HS-5 (cell line): ENCODE measurements at places on chromosomes 13 and 19.

DNA sequence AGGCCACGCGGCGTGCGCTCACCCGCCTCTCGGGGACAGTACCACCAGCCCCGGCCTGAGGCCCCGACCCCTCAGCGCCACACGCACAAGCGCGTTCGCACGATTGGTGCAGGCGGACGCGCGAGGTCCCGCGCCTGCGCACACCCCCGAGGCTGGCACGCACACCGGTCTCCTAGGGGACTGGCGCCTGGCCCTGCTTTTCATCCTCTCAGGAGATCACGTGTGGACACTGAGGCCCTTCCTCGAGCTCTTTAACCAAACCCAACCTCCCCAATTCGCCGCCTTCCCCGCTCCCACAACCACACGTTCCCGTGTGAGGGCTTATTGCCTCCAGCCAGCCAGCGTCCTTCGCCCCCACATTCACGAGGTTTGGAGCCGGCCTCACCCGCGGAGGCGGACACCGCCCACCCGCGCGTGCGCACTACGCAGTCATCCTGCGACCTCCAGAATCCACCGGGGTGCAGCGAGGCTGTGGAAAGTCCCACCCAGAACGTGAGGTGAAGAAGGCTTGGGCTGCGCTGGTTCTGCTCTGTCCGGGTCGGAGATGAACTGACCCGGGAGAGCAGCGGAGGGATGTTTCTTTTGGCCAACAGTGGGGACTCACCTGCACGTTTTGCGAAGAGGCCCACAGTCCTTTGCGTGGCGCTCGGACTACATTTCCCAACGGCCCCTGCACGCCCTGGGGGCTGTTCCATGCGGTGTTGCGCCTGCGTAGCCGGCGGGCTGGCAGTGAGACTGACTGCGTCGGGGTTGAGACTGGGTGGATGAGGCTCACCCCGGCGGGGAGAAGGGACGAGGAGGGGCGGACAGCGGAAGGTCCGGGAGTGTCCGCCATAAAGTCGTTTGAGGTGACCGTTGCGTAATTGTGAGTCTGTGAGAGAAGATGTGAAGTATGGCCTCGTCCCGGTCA is 539 bp upstream of the ZNF667 start:
- DNase-seq, result peak; percentile 83

DNA sequence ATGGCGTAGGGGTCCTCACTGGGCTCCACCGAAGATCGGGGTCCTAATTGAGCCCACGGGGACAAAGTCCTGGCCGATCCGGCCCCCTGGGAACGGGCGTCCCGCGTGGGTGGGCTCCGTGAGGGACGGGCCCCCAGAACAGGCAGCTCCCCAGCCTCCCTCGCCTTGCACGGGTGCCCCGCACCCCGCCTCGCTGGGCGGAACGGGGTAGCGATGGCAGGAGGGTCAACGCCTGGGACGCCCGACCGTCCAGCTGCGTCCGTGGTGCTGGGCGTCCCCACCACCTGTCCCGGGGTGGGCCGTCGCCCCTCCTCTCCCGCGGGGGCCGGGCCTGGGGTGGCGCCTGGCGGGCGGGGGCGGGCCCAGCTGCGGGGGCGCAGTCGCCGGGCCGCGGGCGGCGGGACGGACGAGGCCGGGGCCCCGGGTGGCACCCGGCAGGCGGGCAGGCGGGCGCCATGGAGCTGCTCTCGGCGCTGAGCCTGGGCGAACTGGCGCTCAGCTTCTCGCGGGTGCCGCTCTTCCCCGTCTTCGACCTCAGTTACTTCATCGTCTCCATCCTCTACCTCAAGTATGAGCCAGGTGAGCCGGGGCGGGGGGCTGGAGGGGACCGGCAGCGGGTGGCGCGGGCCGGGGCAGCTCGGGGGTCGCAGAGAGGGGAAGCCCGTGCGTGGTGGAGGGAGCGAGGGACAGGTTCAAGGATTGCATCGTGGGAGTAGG is at the start of gene TMEM38A:
TMEM38A (plus strand) TSS at position 377 of the 717 bp plus-strand sequence; CDS start at position 456, 79 bp downstream.
- no peak for DNase-seq

GRCh38 chr13:59906413-59907049 is 257.2 kb downstream of the DIAPH3 start:
- no peak for DNase-seq

DNA sequence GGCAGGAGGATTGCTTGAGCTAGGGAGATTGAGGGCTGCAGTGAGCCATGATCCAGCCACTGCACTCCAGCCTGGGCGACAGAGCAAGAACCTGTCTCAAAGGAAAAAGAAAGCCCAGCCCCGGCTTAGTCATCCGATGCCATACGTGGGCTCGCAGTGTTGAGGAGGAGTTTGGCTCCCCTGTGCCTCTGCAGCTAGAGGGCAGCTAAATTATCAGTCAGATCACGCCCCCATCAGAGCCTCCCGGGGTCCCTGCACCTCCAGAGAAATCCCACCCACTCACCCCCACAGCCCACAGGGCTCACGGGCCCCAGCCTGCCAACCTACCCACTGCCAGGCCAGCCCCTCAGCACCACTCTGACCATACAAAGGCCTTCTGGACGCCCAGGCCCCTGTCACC is 27.6 kb downstream of the MAU2 start:
- DNase-seq, result no peak

DNA sequence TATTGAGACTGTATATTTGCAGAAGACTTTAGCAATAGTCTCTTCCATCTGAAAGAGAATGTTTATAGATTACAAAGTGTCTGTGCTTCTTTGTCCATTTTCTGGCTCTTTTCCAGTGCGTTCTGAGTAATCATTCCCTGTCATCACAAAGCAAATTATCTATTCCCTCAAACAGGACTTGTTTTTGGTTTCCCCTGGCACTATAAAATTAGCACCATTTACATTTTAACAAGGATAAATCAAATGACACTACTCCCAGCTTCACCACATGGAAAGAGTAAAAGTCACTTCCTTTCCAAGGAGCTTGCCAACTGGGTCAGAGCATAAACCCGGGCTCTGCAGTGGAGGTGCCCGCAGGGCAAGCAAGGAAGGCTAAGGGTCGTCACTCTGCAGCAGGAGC is 88.1 kb downstream of the SHISA2 start:
- no peak for DNase-seq

DNA sequence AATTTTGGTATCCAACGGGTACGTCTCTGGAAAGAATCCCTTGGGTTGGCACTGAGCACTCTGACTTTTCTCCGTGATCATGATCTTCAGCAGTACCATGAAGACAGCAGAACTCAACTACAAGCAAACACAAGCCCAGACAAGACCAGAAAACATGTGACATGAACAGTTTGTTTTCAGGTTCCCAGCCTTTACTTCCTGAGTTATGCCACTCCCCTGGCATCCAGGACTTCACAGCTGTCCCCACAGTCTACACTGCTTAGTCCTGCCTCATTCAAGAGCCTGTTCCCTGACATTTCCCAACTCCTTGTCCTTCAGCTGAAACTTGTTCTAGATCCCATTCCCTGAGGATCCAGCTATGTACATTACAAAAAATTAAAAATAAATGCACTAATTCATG is 4.9 kb upstream of the N4BP2L1 start:
- DNase-seq, result no peak

GRCh38 chr13:110132225-110132982 is 174.6 kb downstream of the COL4A1 start:
- no peak for DNase-seq

DNA sequence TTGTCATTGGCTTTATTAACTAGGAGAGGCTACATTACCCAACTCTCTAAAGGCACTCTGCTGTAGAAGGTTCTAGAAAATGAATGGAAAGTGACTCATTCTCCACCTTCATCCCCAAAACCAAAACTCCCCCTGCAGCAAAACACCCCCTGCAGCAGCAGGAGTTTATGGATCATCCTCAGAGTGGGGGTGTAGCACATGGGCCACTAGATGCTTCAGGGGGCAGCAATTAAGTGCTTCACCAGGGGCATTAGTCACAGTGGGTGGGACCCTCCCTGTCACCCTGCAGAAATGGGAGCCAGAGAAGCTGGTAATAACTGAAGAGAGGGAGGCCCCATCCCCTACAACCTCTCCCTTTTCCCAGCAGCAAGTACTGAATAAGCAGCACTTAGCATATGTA is 64.5 kb upstream of the MED4 start:
- DNase-seq, result no peak

- DNase-seq, result no peak
Observed at GRCh38 chr13:27168086-27168485, 3.5 kb downstream of the USP12 start.

GRCh38 chr13:68124437-68125086 is 894.4 kb upstream of the PCDH9 start:
- DNase-seq, result no peak

DNA sequence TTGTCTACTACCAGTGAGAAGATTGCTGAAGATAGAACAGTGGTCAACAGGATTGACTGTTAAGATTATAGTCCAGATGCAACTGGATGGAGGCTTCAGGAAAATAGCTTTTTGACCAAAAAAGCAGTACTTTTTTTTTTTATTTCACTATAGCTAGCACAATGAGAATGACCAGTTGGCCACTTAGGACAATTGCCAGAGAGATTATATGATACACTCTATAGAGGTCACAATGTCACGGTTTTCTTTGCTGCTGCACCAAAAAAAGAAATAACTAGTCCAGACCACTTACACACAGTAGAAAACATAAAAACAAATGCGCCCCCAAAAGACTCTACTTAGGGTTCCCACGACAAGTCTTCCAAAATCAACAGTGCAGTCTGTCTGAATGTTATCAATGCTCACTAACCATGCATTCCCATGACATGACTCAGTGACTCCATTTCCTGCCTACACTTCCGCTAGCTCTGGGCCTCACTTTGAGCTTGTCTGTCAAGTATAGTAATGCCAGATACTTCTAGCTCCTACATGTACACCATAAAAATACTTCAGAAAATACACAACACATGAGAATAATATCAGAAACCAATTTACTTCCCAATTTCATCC is 209.1 kb upstream of the STARD13 start:
- peak; percentile 64 for DNase-seq

DNA sequence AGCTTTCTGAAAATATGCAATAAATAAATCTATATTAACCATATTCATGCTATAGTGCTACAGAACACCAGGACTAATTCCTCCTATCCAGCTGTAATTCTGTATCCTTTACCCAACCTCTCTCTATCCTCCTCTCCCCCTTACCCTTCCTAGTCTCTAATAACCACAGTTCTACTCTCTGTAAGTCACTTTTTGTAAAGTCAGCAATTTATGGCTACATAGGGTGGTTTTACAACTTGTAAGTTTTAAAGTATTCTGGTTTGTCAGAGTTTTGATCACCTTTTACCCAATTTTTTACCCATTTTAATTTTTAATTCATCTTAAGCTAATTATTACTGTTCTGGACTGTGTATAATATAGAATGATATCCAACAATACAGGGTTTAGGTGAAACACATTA is 34.0 kb downstream of the MTRF1 start:
- DNase-seq, result no peak

GRCh38 chr13:40432018-40432978 is 234.1 kb downstream of the FOXO1 start:
- DNase-seq, result no peak

DNA sequence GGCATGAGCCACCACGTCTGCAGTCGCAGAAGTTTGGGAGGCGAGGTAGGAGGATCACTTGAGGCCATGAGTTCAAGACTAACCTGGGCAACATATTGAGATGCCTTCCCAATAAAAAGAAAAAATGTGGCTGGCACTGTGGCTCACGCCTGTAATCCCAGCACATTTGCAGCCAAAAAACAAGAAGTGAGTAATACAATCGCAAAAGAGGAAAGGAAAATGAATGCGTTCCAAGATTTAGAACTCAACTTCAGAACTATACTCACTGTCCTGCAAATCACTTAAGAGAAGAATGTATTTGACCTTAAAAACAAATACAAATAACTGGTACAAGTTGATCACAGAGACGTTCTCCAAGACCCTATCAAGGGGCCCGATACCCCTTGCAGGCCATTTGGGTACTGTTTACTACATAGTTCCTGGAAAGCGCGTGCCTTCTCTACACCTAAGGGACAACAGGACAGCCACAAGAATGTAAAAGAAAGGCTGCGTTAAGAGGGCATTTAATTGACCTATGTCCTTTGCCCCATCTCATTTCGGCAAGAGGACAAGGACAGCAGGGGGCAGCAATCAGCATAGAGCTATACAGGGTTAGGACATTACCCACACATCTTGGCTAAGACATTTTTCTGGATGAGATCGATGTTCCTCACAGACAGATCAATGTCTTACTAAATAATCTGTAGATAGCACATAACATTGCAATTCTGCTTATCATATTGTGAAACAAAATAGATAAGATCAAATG is 41.3 kb downstream of the FLT3 start:
- no peak for DNase-seq

- DNase-seq, result peak; percentile 8
Observed at GRCh38 chr13:89066868-89067466, 1395.8 kb downstream of the SLITRK5 start.

- DNase-seq, result no peak
Observed at GRCh38 chr19:58544591-58545285, 874 bp downstream of the TRIM28 start.

DNA sequence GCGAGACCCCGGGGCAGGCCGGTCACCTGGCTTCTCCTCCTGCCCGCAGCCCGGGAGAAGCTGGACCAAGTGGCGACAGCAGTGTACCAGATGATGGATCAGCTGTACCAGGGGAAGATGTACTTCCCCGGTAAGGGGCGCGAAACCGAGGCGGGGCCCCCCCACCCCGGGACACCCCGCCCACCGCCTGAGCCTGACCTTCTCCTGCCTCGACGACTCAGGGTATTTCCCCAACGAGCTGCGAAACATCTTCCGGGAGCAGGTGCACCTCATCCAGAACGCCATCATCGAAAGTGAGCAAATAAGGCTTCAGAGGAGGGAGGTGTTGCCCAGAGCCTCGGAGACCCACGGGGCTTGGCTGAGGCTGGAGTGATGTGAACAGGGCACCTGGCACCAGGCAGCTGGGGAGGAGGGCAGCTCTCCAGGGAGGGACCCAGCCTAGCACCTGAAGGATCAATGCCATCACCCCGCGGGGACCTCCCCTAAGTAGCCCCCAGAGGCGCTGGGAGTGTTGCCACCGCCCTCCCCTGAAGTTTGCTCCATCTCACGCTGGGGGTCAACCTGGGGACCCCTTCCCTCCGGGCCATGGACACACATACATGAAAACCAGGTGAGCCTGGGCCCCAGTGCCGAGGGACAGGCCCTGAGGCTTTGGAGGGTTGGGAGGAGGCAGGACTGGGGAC is 629 bp downstream of the IZUMO4 start:
- DNase-seq, result no peak

DNA sequence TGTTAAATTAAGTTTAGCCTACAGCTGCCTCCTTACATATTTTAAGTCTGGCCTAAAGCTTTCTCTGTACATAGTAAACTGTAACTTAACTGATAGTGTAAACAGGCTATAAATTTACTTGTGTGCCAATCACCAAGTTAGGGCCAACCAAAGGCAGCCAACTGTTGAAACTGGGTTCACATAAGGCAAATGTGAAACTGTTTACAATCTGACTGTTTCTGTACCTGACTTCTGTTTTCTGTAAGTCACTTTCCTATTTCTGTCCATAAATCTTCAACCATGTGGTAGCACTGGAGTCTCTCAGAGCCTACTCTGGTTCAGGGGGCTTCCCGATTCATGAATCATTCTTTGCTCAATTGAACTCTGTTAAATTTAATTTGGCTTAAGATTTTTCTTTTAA is 103.1 kb downstream of the RAP2A start:
- no peak for DNase-seq

- DNase-seq, result no peak
Observed at GRCh38 chr13:74062933-74063332, 71.3 kb downstream of the KLF12 start.

- DNase-seq, result no peak
Observed at GRCh38 chr19:17170538-17171297, 44.4 kb upstream of the USE1 start.
